ENCODE measurements at places on chromosomes 12 and 14. TPM values are rescaled to one million over a fixed set of nuclear protein-coding genes. Genes with fewer than 3 reads are reported as not detected.

Gene SYNE3
- 58.1 TPM for total RNA-seq

Gene MVK
- 29.0 TPM for total RNA-seq

Gene LRFN5
- 6.6 TPM for total RNA-seq

Gene PPP1R1A
- not detected for total RNA-seq

Gene TMEM253
- total RNA-seq: not detected

Gene TRPV4
- total RNA-seq: 0.59 TPM

Gene DDHD1
- 25.7 TPM for total RNA-seq

Gene PROX2
- total RNA-seq: not detected

Gene KRT74
- total RNA-seq: not detected

Gene PEBP1
- 132 TPM for total RNA-seq
